ENCODE measurements at places on chromosomes 12 and 14.

- peak; percentile 35 for DNase-seq
Observed at GRCh38 chr12:25376407-25376806, 125.7 kb upstream of the KRAS start.

- no peak for DNase-seq
Observed at GRCh38 chr12:104680070-104680469, 223.3 kb downstream of the CHST11 start.

DNA sequence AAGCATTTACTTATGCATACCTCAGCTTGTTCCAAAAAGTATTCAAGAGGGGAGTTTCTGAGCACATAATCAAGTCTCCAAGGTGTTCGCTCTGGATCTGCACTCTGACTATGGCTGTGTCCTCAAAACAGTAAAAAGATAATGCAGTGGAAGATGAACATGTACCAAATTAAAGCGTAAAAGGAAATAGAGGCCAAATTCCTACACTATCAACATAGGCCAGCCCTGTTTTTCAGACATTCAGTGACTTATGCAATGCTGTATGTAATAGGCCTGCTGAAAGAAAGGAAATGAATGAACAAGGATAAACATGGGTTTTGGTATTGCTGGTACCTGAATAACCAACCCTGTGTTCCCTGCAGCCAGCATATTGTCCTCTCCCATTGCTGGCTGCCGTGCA, 115.7 kb downstream of the SAMD4A start:
- no peak for DNase-seq

DNA sequence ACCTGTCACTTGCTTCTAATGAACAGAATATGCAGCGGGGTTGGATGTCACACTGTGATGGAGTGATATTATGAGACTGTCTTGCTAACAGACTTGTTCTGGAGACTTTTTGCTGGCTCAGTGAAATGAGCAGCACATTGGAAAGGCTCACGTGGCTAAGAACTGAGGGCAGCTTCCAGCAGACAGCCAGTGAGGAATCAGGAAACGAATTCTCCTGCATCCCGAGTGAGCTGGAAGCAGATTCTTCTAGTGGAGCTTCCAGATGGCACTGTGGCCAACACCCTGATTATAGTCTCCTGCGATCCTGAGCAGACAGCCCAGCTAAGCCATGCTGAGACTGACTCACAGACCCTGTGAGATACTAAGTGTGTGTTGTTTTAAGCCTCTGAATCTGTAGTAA, 16.1 kb upstream of the TSPAN9 start:
- DNase-seq, result no peak

DNA sequence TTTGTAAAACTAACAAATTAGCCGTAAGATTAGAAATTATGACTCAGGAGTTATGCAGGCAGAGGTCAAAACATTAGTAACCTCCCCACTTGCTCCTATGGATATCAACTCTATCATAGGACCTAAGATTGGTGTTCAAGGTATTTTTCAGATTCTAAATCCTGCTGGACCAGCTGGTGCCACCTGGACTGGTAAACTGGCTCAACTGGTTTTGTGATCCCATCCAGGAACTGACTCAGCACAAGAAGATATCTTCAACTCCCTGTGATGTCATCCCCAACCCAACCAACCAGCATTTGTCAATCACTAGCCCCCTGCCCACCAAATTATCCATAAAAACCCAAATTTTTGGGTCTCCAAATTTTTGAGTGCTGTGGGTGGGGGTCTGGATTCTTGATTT, 98.1 kb upstream of the OR4E1 start:
- no peak for DNase-seq

DNA sequence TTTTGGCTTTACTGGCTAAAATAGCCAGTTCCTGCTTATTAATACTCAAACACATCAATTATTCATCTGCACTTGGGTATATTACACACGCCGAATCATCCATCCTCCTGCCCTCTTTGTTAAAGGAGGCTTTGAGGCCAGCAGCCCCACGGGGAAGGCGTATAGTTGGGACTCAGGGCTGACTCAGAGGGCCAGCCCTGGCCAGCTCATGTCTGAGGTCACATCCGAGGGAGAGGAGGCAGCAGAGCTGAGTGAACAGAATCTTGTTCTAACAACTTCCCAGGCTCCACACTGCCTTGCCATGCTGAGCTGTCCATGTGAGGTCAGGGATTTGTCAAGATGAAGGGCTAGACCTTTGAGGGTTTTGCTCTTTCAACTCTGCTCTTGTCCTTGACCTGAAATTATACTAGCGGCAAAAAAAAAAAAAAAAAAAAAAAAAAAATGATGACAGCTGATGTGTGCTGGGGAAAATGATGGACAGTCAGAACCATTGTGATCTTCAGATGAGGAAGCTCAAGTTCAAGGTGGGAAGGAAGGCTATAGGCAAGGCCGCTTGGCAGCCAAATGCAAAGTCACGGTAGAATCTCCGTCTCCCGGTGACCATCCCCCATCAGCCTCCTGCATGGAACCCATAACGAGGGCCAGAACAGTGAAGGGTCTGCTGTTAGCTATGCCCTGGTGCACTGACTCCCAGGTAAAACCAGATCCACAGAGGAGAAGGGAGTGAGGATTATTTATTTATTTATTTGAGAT, 12.5 kb upstream of the MARK3 start:
- peak; percentile 98 for DNase-seq

DNA sequence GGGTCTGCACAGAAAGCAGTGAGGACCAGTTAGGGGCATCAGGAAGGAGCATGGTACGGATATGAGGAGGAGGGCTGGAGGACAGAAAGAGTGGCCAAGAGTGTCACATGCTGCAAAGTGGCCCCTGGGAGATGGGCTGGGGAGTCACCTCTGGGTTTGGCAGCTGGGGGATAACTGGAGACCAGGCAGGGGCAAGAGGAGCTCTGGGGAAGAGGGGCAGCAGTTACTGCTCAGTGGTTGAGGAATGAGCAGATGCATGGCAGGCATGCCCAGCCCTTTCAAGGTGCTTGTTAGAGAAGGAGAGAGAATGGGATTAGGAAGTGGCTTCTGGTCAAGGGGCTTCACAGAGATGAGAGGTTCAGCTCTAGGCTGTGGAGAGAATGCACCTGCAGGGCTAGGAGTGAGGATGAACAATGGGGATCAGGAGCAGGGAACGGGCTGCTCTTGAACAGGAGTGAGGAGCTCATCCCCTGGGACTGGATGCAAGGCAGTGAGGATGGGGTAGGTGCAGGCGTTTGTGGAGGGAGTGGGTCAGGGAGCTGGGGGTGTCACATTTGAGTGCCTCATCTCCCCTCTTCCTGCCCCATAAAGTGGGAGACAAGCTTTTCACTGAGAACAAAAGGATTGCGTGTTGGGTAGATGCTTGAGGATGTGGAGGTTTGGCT, 127.5 kb downstream of the PAPOLA start:
- no peak for DNase-seq

DNA sequence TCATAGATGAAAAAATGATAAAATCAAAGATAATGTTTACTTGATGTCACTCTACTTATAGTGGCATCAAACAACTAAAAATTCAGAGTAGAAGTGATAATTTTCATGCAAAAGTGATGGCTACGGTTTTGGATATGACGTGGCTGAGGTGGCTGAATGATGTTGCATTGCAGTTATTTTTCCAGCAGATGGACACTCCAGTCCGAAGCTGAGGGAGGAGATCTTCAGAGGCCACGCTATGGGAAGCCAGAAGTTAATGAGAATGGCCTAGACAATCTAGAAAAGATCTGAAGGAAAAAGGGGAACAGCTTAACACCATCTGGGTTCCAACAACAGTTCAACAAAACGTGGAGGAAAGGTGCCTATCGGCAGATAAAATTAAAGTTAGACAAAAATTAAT, 279.8 kb downstream of the SOX5 start:
- DNase-seq, result no peak

- DNase-seq, result no peak
Observed at GRCh38 chr12:94841177-94841576, 162.3 kb downstream of the NDUFA12 start.

- DNase-seq, result no peak
Observed at GRCh38 chr14:74804219-74804825, 41.2 kb downstream of the YLPM1 start.

- no peak for DNase-seq
Observed at GRCh38 chr12:54032086-54032619, 697 bp upstream of the HOXC5 start.

GRCh38 chr14:102377696-102378095, 15.0 kb downstream of the TECPR2 start:
- DNase-seq, result no peak

- DNase-seq, result no peak
Observed at GRCh38 chr14:101953151-101953550, 11.2 kb upstream of the DYNC1H1 start.

All from suppressor macrophage treated with lipopolysaccharide for 1 hour (primary cell).